Esophagus squamous epithelium (tissue), 5 donors: ENCODE measurements at places on chromosomes 4 and X.

- DNase-seq, result no peak
These were observed 87.7 kb downstream of the SHROOM2 start for GRCh38 chrX:9873952-9874351.

DNA sequence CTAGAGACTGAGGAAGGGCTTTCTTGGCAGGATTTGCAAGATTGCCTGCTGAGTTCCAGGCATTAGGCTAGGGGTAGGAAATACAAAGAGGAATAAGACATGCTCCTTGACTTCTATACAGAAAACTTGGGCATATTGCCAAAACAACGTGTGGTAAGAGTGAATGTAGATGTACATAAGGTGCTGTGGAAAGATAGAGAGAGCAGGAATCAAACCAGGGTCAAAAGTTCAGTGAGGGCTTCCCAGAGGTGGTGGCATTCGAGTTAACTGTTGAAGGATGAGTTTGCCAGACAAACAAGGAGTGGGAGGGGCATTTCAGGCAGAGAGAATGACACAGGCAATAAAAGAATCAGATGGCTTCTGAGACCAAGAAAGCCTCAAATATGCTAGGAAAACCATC lies 187.9 kb downstream of the KDR start:
- DNase-seq, result no peak

DNA sequence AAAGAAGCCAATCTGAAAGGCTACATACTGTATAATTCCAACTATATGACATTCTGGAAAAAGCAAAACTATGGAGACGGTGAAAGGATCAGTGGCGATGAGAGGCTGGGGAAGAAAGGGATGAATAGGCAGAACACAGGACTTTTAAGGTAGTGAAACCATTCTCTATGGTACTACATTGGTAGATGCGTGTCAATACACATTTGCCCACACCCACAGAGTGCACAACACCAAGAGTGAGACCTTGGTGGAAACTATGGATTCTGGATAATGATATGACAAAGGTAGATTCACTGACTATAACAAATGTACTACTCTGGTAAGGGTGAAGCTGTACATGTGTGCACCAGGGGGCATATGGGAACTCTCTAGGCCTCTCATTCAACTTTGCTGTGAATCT lies 134.5 kb downstream of the FBXW7 start:
- no peak for DNase-seq

DNA sequence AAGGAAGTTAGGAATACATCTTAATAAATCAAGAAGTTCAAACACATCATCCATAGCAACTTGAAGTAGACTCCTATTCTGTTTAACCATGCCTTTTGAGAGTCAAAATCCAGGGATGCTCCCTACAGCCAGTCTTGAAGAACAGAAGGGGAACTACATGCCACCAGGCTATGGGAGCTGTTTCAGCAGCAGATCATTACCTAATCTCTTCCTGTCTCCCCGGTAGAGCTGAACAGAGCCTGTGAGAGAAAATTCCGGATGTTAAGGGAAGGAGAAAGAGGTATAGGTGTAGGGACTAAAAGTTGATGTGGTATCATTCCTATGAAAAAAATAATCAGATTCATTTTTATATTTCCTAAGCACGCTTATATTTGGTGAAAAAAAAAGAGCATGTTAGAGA lies 352.2 kb downstream of the SPRY1 start:
- DNase-seq, result no peak

- no peak for DNase-seq
These were observed 63.6 kb upstream of the NRK start for GRCh38 chrX:105758754-105759153.

DNA sequence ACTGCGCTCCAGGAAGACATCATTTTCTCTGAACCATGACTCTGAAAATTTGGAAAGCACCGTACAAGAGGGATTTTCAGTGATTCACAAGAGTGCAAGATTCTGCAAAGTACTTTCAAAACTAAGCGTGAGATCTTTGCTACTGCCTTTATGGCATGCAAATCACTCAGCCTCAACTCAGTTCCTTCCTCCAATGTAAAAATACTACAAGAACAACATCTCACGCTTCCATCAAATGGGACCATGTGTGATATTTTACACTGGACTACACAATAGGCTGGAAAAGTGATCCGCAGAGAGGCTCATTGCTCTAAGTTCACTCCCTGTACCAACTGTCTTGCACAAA lies 674 bp upstream of the IL15 start:
- DNase-seq, result no peak

- DNase-seq, result no peak
These were observed 2.8 kb upstream of the SAP30 start for GRCh38 chr4:173367946-173368345.

DNA sequence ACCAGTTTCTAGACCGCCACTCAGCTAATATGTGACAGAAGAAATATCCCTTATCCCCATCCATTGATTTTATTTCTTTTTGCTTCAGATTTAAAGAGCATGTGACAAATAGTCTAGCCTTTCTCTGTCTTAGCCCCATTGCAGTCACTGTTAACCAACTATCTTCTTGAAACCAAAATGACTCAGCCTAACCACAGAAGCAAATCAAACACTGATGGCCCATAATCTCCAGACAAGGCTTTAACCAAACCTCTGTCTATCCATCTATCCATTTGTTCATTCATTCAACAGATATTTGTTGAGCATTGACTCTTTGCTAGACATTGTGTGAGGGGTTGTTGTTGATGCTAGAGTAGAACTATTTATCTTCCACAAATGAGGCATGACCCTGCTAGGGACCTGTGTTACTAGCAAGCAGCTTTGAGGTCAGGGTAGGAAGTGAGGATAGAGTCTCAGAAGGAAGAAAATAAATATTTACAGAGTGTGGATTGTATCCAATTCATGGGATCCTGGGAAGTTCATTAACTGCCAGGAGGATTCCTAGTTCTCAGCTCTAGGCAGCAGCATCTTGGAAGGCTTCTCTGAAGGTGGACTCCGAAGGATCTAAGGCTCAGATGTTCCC lies 22.5 kb downstream of the HNRNPH2 start:
- no peak for DNase-seq

DNA sequence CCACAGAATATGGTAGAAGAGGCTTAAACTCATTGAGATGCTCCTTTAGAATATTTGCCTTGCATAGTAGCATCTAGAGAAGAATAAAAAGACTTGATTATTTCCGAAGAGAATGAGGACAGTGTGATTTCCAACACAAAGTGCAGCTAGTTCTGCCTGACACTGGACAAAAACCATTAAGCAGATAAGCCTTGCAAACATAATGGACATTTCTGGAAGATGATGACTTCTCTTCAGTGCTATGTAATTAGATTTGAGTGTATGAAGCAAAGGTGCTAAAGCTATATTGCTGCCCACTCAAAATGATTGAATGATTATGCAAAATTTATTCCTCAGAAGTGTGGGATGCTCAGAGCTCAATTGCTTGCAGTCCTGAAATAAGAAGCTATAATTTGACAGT lies 156.4 kb downstream of the VEGFC start:
- DNase-seq, result no peak

DNA sequence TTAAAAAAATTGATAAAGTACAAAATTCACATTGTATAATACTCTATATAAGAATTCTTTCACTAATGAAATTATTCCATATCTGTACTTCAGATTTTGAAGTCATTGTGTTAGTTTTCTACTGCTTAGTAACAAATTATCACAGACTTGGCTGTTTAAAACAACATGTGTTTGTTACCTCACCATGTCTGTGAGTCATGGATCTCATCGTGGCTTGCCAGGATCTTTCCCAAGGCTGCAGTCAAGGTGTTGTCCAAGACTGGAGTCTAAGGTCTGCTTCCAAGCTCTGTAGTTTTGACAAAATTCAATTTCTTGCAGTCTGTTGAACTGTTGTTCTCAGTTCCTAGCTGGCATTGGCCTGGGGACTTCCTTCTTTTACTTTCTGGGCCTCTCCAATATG lies 1286.9 kb downstream of the ADGRL3 start:
- no peak for DNase-seq

DNA sequence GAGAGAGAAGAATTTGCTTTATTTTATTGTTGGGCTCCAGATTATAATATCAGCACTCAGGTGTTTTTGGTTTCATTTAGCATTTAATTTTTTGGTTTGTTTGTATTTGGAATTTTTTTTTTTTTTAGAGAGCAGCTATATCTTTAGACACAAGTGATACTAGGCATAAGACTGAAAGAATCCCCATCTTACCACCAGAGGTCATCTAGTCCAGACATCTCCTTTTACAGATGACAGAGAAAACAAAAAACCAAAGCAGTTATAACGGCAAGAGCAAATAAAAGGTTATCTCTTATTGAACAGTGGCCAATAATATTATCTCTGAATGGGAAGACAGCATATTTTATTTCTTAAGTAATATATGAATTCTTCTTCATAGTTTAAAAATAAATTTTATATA lies 22.8 kb downstream of the USP38 start:
- DNase-seq, result no peak

DNA sequence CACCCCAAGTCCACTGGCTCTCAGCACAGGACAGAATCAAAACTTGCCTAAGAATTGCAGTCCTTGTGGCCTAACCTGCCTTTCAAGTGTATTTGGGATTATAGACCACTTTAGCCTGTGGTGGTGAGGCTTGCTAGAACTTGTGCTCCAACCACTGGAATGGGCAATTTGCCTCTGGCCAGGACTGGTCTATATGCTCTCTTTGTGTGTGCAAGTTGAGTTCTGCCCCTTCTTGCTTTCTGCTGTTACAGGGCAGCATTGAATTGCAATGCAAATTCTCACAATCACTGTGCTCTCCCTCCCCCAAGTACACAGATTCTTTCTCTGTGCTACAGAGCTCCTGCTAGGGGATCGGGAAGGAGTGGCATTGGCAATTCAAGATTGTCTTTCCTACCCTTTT lies 233.6 kb upstream of the DIPK2B start:
- DNase-seq, result no peak

DNA sequence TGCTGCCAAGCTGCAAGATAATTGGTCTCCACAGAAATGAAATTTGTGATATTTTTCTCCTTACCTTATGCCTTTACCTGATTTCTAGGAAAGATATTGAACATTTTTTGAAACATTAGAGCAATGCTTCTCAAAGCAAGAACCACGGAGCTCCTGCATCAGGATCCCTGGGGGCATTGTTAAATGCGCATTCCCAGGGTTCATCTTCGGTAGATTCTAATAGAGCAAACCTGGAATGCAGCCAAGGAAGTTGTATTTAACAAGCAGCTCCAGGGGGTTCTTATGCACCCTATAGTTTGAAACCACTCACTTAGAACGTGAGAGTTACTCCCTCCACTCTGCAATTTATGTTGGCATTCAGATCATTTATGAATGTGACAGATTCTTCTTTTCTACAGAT lies 126.2 kb downstream of the SLC39A8 start:
- no peak for DNase-seq

DNA sequence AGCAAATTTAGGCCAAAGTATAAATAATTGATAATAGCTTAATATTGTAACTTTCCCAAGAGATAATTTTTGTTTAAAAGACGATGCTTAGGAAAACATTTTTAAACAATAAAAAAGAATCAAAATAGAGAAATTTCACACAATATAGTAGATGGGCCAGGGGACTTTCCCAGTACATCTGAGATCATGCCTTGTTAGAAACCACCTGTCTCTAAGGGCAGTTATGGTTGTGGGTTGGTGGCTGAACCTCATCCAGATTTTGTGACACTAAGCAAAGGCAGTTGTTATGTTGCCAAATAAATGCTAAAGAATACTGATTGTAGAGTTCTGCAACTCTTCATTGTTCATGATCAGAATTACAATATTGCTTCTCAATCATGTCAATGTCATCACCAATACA lies 270.6 kb downstream of the BANK1 start:
- DNase-seq, result no peak

DNA sequence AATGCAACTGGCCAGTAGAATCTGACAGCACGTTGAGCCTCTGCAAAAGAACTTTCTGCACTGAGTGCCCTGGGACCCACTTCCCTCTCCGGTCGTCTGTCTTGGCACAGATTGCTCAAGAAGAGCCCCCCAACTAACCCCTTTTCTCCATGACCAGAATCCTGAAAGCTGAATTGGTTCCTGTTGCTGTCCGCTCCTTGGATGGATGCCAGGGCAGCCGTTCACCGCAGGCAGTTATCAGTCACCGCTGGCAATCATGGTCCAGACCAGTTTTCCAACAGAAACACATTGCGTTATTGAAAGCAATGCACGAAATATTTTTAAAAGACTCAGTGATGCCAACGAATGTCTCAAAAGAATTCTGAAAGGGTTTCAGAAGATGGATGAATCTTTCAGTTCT lies 733.7 kb upstream of the FRG1 start:
- DNase-seq, result no peak
